ENCODE measurements at places on chromosomes 12 and 14.

DNA sequence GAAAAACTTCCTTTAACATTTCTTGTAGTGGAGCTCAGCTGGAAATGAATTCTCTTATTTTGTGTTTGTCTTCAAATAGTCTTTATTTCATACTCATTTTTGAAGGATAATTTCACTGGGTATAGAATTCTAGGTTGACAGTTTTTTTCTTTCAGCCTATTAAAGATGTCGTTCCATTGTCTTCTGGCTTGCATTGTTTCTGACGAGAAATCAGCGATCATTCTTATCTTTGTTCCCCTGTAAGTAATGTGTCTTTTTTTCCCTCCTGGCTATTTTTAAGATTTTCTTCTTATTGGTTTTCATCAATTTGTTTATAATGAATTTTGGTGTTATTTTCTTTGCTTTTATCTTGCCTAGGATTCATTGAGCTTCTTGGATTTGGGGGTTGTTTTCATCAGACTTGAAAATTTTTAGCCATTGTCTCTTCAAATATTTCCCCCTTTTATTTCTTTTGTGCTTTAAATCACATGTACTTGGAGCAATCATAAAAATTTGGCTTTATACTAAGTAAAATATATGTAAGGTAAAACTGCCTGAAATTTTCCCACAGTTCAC lies 89.4 kb downstream of the UNC79 start:
- no peak for DNase-seq

DNA sequence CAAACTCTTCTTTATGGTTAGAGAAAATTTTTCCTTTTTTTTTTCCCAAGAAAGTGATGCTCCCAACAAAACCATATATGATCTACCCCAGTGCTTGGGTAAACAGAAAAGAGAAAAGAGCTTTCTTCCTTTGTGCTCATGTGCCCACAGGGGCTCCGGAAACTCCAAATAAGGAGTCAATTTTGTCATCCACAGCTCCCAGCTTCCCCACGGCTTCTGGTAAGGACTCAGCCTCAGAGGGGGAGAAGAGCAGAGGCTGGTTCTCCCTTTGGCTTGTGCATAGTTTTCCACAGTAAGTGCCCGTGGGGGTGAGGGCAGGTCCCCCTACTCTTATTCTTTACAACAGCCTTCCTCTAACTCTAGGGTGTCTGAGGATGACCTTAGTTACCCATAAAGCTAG lies 13.3 kb upstream of the RGS6 start:
- DNase-seq = no peak

GRCh38 chr12:28780960-28781359 lies 368.1 kb upstream of the FAR2 start:
- no peak for DNase-seq

- no peak for DNase-seq
Measured at GRCh38 chr12:71125949-71126348, 31.9 kb downstream of the TSPAN8 start.

- no peak for DNase-seq
Measured at GRCh38 chr12:3636328-3636727, 116.6 kb downstream of the CRACR2A start.

DNA sequence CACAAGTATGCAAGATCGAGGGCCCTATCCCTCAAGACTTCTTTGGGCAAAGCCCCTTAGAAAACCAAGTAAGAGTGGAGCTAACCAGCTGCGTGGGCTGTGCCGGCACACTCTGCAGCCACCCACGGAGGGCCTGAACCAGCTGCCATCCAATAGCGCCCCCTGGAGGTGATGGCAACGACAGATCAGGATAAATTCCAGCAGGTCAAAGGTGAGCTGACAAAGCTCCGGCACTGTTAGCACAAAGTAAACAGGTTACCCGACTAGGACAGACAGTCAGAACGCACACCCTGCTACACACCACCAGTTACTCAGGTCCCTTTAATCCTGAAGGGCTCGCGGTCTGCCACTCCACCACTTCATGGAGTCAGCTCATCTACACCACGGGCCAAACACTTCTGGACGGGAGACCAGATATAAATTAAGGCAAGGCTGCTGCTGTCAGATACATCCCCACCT lies 4.9 kb downstream of the ZBTB39 start:
- DNase-seq = no peak

GRCh38 chr12:120316798-120317223 lies 10.8 kb downstream of the PLA2G1B start:
- no peak for DNase-seq

DNA sequence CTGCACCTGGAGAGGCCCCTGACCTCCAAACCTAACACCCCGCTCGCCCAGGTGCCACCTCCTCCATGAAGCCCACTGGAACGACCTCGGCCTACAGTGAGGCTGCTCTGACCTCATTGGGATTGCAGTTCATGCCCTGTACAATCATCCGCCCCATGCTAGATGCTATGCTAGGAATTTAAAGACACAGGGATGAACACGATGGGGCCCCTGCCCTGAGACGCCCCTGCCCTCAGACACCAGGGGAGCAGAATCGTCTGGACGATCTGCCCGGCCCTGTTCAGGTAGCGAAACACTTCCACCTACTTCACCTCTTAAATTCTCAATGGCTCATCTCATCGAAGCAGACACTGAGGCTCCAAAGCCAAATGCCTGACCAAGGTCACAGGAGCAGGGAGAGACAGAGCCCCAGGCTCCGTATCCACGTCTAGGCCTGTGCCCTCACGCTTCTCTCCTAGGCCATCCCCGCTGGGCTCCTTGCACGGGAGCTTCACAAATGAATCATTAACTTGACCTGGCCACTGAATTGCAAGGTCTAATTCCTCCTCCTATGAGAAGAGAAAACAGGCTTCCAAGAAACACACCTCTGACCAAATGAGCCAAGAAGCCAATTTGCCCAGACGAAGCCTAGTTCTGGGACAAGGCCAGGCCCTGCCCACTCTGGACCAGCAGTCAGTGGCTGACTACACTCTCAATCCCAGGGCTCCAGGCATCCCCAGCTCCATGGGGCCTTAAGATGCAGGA lies 35.2 kb downstream of the SCARB1 start:
- no peak for DNase-seq

- DNase-seq = no peak
Measured at GRCh38 chr14:60266021-60266937, 17.3 kb downstream of the PPM1A start.

DNA sequence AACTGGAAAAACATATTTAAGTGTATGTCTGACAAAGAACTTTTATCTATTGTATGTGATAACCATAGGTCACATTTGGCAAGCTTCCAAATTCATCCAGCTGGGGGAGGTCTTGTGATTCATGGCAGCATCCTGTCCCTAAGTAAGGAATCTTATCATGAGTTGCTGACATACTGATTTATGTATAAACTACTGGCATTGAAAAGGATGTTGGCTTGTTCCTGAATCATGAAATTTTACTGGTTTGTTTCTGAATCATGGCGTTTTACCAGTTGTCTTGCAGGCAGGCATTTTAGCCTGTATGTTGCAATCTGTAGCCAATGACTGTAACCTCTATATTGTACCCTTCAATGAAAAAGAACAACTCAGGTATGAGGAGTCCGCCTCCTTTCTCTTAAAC lies 244.8 kb downstream of the IPO8 start:
- DNase-seq = no peak
